ENCODE measurements at places on chromosomes 7 and 10.

GRCh38 chr7:15862781-15863165, 176.3 kb upstream of the MEOX2 start:
- no peak for DNase-seq

- DNase-seq = no peak
These were observed 23.2 kb upstream of the SLF2 start for GRCh38 chr10:100889546-100889945.

DNA sequence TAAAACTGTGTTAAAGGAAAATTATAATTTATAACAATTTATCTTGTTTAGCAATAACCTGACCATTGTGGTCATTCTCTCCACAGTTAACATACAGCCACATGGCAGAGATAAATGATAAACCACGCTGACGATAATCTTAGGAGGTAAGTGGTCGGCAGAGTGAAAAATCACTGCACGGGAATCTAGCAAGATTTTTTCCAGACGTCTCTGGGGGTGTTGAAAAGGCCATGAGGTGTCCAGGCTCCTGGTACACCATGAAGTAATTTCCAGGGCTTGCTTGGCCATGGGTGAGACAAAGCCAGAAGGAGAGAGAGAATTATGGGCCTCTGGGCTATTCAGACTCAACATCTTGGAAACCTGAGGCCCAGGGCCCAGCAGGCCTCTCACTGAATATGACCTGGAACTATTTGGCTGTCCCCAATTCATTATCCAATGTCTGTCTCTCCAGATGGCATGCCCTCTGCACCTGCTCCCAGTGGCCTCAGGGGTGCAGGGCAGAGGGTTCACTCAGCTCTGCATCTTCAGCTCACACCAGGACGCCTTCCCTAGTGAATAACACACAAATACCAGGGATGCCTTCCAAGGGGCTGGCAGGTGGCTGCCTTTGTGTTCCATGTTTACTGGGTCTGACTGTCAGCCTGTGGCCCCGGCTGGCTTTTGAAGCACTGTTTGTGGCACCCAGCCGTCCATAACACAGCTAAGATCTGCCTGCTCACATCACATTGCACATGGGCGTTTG, 590.4 kb upstream of the PFKP start:
- DNase-seq = peak; percentile 51

- DNase-seq = no peak
These were observed 509.7 kb upstream of the AKR1E2 start for GRCh38 chr10:4316161-4316810.
